ENCODE measurements at places on chromosomes 1 and 21.
A peak's percentile ranks its signal among the peaks of the same experiment; 100 is the strongest.

DNA sequence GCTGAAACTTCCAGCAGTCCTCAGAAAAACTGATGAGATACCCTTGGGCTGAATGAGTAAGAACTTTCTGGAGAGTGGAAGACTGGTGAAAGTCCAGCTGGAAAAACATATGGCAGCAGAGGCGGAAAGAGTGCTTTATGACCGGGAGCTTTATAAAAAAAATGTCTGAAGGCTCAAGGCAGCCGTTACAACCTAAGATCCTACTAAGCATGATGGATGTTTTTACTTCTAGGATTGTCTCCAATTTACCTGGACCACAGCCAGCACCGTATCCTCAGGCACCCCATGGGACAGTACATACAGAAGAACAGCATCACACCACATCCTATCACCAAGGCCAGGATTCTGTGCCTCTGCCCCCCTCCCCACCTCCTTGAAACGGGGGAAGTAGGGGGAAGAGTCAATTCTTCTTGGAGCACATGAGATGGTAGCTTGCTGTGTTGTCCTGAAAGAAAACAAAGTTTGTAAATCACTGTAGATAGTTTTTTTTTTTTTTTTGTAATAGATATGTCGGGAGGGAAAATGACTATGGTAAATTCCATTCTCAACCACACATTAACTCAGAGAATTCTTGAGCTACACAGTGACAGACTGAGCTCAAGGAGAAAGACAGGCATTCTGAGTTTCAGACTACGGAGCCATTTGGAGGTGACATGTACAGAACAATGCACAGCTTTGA is 11.8 kb upstream of the IRF2BP2 start:
- no peak for DNase-seq

DNA sequence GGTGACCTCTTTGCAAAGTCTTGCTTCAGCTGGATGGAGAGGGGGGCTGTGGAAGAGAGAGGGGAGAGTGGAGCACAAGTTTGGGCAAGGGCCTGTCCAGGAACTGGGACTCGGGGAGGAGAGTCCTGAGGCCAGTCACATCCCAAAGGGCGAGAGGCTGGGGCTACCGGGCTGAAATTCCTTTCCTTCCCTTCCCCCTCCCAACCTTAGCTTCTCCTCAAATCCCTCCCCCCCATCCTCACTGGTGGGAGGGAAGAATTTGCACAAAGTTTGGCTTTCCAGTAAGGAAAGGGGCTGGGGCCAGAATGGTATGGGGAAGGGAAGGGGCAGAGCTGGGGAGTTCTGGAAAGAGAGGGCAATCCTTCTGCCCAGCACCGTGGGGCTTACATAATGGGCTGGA is 854 bp downstream of the CNTN2 start:
- no peak for DNase-seq

- DNase-seq, result no peak
Observed at GRCh38 chr1:14296795-14297194, 301.7 kb upstream of the KAZN start.

GRCh38 chr1:228842094-228842775 is 107.0 kb downstream of the RHOU start:
- DNase-seq, result no peak

DNA sequence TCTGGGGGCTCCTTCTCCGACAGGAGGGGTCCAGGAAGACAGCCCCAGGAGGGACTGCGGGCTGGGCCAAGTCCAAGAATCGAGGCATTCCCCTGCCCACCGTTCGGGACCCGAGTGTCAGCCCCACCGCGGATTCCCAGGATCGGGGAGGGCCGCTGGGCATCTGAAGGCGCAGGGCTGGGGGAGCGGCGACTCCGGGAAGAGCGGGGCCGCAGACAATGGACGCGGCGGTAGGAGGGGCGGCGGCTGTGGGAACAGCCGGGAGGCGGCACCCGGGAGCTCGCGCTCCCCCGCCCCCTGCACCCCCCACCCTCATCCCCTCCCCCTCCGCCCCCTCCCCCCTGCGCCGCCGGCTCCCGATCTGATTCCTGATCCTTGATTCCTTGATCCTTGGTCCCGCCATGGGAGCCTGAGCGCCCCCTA is at the start of gene VANGL2:
Gene VANGL2, plus strand, starts transcription at position 342 of the 423 bp plus-strand sequence. CDS start 15,274 bp downstream, outside the sequence.
- DNase-seq, result peak; percentile 4

- no peak for DNase-seq
Observed at GRCh38 chr1:85502625-85503083, 37.7 kb upstream of the DDAH1 start.

- DNase-seq, result peak; percentile 8
Observed at GRCh38 chr1:59879574-59879973, 47.0 kb downstream of the CYP2J2 start.

DNA sequence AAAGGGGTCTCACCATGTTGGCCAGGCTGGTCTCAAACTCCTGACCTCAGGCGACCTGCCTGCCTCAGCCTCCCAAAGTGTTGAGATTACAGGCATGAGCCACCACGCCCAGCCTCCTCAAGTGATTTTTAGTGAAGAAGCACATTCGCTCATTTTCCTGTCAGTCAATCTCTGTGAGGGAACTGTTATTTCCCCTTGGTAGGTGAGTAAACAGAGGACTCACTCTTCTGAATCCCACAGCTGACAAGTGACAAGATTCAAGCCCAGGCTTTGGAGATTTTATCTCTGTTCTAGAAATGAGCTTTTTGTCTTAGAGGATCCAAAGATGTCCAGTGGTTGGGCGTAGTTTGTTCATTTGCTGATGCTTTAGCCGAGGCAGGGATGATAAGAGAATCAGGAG is 43.9 kb upstream of the TACSTD2 start:
- no peak for DNase-seq

DNA sequence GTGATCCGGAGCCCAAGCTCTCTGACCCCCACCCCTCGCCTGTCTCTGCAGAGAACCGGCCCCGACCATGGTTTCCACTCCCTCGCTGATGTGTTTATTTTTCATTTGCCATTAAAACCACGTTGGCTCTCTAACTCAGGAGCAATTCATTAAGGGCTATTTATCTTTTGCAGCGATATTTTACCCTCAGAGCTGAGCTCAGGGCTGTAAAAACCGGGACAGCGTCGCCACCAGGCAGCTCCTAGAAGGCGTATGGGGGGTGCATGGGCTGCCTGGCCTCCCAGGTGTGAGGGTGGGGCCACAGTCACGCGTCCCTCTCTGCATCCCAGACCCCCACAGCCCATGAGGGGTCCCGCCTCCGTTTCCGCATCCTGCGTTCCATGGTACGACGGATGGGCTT is 71.4 kb downstream of the PRDM16 start:
- no peak for DNase-seq

DNA sequence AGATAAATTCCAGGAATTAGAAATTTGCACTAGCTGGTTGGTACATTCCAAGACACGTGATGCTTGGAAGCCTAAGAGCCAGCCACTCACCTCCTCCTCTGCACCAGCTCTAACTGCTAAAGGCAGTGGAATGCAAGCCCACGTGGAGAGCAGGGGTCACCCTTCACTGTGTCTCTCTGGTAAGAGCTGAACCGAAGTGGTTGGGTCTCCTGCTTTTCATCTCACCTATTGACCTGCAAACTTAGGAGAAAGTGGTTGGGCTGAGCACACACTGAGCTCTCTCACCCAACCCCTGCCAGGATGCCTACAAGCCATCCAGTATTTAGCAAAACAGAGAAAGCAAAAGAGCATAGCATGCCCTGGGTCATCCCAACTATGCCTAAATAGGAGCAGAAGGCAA is 19.3 kb downstream of the HAO2 start:
- DNase-seq, result no peak

DNA sequence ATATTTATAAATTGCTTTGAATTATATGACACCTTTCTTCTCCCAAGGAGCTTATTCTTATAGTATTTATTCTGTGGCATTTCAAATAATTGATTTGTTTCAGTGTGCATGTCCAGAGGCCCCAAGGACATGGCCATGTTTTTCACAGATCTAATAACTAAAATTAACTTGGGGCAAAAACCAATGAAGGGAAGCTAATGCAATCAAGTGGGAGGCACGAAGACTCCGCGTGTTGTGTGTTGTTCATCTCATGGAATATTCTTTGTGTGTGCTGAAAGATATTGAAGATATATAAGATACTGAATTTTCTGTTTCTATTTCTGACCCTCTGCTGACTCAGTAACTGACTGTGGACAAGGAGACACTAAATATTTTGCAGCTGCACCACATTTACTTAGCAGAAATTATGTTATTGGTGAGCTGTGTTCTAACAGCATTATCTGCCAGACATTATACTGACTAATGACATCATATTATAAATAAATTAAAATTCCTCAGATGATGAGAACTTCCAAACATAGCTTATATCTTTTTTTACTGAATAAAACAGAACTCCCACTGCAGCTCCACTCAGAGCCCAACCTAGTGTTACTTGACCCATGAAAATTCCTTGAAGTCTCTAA is 519.3 kb upstream of the CXADR start:
- DNase-seq, result no peak

GRCh38 chr1:3762151-3762872 is 10.1 kb downstream of the CCDC27 start:
- no peak for DNase-seq

DNA sequence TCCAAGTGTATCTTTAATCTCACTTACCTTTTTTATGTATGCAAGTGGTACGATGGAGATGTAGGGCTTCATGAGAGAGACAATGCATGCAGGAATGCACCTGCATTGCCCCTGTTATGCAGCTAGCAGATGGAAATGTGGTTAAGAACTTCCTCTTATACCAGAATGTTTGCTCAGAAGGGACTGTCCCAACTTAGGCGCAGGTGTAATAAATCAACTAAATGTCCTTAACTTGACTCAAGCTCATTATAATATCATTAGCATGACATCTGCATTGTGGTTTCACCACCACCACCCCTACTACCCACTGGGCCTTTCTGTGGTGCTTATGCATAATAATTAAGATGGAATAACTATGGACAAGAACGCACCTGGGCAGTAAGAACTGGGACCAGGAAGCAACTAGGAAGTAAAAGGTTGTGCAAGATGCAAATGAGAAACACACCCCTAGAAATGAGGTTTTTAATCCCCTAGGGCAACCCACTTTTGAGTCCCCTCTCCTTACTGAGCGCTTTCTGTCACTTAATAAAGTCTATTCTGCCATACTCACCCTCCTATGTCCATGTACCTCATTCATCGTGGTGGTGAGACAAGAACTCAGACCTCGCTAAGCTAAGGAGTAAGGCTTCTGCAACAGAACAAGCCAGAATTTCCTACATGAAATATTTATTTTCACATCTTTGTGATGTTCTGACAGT is 1103.3 kb upstream of the B3GALT2 start:
- DNase-seq, result peak; percentile 48

GRCh38 chr1:211938561-211938997 is 96.8 kb downstream of the INTS7 start:
- no peak for DNase-seq

GRCh38 chr1:24751833-24752232 is 6.6 kb downstream of the CLIC4 start:
- DNase-seq, result no peak

- no peak for DNase-seq
Observed at GRCh38 chr1:4733446-4734177, 79.2 kb downstream of the AJAP1 start.

- DNase-seq, result no peak
Observed at GRCh38 chr1:83673312-83673711, 325.6 kb downstream of the TTLL7 start.

GRCh38 chr1:241715435-241715834 is 63.4 kb downstream of the WDR64 start:
- no peak for DNase-seq

DNA sequence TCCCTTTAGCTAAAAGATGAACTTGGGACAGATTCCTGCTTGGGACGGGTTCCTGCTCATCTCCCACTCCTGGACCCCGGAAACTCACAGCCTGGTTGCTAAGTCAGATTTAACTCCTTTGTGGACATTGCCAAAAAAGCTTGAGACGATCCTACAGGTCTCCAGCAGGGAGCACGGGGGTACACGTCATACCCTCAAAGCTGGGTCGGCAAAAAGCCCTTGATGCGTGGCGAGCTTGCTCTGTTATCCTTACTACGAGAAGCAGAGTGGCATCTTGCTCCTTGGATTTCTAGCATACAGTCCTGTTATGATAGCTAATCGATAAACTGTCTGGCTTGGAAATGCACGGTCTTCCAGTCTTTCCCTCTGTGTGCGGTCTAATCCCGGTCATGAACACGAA is 60.8 kb upstream of the KRTAP19-8 start:
- DNase-seq, result no peak

DNA sequence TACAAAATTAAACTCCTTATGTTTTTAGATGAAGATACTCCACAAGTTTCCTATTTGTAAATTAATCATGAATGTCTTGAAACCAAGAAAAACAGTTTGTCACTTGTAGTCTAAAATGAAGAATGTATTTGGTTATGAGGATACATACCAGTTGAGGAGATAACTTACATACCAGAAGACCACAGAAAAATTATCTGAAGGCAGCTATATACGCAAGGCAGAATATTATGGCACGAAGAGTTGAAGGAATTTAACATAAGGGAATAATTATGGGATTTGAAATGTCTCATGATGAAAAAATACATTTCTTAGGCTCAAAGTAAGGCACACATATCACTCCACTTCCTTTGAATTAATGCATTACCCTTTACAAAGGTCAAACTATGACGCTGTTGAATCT is 73.3 kb downstream of the IFI44 start:
- DNase-seq, result no peak

- DNase-seq, result no peak
Observed at GRCh38 chr1:88731475-88732269, 47.6 kb downstream of the PKN2 start.

DNA sequence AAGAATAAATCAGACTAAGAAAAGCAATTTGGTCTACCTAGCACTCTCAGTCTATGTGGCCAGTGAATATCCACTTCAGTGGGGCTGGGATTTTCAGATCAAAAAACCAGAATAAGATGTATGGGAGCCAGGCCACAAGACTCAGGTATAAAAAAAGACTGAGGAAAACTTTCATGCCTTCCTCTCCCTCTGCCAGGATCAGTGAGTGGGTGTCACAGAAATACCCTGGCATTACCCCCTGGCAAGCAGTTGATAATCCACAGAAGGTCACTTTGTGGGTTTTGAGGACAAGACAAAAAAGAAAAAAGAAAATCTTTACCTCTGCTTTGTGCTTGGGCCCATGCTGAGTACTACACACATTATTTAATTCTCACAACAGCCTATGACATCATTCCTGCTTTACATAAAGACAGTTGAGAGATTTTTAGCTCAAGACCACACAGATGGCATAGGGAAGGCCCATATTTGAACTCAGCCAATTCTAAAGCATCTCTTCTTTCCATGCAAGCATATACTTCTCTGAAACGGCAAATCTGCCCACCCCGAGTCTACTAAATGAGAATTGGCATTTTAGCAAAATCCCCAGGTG is 57.6 kb downstream of the DESI2 start:
- no peak for DNase-seq

GRCh38 chr1:53409695-53410094 is 49.5 kb upstream of the DMRTB1 start:
- no peak for DNase-seq
